GM20000 (cell line): ENCODE measurements at places on chromosomes 7 and 10.

- DNase-seq, result no peak
Observed at GRCh38 chr7:94908323-94909178, 1.2 kb downstream of the PPP1R9A start.

GRCh38 chr10:29372920-29373319, 84.0 kb downstream of the LYZL1 start:
- no peak for DNase-seq

DNA sequence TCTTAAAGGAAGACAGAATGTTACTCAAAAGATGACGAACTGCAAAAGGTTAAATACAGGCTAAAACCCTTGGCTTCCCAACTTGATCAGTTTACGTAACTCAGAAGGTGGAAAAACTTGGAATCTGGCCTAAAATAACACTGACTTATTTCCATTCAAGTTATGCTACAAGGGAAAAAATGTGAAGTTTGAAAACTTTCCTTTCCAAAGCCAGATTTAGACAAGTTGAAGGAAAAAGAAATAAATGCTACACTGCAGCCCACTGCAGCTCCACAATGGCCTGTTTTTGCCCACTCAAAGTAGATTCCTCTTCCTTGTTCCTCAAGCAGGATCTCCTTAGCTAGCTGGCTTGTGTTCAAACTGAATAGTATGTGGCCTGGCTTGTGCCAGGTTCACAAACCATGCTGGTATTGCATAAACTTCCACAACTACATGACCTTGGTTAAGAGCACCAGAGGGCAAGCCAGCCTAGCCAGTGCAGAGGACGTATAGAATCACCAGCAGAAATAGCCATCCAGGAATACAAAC, 166.2 kb downstream of the CPEB3 start:
- DNase-seq, result no peak

- no peak for DNase-seq
Observed at GRCh38 chr7:26865094-26865388, 651 bp upstream of the SKAP2 start.

DNA sequence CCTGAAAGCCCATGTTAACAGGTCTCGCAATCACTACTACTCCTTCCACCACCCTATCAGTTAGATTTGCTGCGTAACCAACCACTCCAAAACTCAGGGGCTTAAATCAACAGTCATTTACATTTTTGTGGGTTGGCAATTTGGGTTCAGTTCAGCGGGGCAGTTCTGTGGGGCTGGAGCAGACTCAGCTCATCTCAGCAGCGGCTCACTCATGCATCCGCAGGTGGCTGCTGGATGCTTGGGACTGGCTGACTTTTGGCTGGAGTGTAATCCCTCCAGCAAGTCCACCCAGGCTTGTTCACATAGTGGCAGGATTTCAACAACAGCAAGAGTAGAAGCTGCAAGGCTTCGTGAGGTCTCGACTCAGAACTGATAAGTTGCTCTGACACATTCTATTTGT, 79.2 kb downstream of the NEUROD6 start:
- DNase-seq, result no peak

- DNase-seq, result no peak
Observed at GRCh38 chr7:20395511-20395910, 64.8 kb downstream of the ITGB8 start.

- no peak for DNase-seq
Observed at GRCh38 chr7:78607099-78607498, 808.5 kb downstream of the PHTF2 start.

DNA sequence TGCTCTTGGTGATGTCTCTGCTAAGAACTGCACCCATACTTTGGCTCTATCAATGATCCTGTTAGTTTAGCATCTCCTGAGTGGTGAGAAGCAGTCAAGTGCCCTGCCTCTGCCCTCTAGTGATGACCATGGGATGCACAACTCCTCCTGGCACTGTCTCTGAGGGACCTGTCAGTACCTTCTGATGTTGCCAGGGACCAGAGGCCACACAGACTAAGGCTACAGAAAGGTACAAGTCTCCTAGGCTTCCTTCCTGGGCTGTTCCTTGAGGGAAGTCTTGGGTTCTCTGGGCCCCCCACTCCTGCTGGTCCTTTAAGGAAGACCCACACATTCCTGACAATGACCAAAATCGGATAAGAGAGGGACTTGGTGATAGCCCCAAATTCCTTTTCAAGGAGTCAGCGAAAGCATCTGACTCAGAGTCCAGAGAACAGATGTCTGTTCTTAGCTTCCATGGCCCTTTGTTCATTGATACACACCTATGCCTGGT, 15.3 kb downstream of the NKX2-3 start:
- peak; percentile 57 for DNase-seq

DNA sequence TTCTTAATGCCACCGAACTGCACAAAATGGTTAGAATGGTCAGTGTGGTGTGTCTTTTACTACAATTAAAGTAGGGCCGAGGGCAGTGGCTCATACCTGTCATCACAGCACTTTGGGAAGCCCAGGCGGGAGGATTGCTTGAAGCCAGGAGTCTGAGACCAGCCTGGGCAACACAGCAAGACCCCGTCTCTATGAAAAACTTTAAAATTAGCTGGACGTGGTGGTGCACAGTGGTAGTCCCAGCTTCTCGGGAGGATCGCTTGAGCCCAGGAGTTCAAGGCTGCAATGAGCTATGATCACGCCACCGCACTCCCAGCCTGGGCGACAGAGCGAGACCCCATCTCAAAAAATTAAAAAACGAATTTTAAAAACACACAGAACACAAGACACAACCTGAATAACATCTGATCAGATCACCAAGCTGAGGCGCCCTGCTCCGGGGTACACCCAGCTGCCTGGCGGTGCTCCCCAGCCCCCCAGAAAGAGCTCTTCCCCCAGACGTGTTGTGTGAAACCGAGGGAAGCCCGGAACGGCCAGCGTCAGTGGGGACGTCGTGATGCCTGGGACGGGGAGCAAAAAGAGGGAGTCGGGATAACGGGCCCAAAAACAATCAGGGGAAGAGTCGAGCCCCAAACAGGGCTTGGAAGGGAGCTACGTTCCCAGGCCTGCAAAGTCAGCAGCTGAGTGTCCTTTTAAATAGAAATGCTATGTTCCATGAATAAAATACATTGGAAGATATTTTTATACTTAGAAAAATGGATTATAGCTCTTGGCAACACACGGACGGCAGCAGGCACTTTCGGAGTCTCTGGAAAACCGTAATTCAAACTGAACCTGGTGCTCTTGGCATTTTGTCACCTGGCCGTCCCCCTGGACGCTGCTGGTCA, 80.7 kb upstream of the PDGFA start:
- DNase-seq, result no peak

- no peak for DNase-seq
Observed at GRCh38 chr7:30660331-30661255, 21.7 kb downstream of the CRHR2 start.

DNA sequence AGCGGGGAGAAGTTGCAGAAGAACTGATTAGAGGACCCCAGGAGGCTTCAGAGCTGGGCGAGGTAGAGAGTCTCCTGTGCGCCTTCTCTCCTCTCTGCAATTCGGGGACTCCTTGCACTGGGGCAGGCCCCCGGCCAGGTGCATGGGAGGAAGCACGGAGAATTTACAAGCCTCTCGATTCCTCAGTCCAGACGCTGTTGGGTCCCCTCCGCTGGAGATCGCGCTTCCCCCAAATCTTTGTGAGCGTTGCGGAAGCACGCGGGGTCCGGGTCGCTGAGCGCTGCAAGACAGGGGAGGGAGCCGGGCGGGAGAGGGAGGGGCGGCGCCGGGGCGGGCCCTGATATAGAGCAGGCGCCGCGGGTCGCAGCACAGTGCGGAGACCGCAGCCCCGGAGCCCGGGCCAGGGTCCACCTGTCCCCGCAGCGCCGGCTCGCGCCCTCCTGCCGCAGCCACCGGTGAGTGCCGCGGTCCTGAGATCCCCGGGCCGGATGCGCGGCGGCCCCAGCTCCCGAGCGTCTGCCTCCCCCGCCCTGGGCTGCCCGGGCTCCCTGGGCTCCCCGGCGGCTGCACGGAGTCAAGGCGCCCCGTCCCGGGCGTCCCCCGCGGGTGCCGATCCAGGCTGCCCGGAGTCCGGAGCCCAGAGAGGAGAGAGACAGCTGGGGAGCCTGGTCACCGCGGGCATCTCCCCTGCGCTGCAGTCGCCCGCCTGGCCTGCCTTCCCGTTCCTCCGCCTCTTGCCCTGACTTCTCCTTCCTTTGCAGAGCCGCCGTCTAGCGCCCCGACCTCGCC, at the start of gene PLAU:
Gene PLAU, plus strand, starts transcription at position 369 of the 789 bp plus-strand sequence. CDS start 424 bp downstream, outside the sequence.
- DNase-seq, result peak; percentile 70

GRCh38 chr7:152862006-152862405, 102.5 kb downstream of the ACTR3B start:
- DNase-seq, result no peak

DNA sequence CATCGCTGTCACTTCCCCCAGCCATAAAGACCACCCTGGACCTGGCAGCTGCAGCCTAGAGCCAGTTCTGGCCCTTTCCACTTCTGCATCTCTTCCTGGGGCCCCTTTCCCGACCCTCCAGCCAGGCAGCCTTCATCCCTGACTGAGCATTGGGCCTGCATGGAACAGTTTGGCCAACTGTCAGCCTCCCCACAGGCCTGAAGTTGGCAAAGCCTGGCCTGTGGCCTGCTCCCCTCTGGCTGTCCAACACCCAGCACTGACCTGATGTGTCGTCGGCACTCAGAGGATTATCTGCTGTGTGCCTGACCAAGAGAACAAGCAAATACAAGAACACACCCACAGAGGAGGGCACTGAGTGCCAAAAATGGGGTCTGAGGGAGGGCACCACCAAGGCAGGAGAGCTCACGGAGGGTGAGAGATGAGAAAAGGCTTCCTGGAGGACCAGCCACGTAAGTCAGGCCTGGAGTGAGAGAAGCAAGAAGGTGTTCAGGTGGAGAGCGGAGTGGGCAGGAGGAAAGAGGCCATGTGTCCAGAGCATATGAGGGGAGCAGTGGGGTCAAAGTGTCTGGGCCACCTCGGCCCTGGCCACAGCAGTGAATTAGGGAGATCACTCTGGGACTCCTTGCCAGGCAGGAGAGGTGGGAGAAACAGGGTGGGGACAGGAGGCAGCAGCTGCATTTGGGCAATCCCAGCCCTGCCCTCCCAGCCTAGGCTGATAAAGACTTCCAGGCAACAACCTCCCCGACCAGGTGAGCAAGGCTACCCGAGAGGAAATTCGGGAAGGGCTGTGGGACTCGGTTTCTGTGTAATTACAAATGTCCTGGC, 4.5 kb downstream of the GPRIN2 start:
- DNase-seq, result no peak

DNA sequence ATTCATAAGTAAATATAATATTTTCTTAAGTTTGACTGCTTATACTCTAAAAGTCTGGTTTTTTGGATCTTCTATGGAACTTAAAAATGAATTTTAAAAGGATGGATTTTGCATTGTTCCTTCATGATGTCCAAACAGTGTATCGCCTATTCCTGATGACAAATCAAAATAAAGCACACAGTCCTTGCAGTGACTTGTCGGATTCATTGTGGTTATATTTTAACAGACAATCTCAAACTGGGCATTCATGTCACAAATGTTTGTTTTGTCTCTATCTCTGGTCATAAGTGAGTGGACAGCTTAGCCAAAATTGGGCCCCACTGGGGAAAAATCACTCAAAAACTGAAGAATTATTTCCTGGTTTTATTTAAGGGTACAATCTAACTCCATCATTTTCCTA, 74.8 kb downstream of the LMBR1 start:
- DNase-seq, result no peak

DNA sequence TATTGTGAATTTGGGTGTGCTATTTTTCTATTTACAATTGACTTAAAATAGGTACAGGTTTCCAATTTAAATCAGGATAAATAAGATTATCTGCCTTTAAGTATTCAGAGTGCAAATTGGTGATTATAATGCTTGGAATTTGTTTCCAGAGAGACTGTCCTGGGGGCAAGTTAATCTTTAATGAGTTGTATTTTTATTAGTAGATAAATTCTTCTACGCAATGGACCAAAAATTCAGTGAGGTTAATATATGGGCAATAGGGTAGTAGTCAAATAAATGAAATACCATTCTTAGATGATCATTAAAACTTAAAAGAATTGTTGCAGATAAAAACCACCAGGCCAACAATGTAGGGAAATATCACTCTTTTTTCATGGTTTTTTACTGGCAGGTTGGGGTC, 3.4 kb downstream of the BICC1 start:
- no peak for DNase-seq

- no peak for DNase-seq
Observed at GRCh38 chr7:41917-42565, 150.3 kb upstream of the FAM20C start.

DNA sequence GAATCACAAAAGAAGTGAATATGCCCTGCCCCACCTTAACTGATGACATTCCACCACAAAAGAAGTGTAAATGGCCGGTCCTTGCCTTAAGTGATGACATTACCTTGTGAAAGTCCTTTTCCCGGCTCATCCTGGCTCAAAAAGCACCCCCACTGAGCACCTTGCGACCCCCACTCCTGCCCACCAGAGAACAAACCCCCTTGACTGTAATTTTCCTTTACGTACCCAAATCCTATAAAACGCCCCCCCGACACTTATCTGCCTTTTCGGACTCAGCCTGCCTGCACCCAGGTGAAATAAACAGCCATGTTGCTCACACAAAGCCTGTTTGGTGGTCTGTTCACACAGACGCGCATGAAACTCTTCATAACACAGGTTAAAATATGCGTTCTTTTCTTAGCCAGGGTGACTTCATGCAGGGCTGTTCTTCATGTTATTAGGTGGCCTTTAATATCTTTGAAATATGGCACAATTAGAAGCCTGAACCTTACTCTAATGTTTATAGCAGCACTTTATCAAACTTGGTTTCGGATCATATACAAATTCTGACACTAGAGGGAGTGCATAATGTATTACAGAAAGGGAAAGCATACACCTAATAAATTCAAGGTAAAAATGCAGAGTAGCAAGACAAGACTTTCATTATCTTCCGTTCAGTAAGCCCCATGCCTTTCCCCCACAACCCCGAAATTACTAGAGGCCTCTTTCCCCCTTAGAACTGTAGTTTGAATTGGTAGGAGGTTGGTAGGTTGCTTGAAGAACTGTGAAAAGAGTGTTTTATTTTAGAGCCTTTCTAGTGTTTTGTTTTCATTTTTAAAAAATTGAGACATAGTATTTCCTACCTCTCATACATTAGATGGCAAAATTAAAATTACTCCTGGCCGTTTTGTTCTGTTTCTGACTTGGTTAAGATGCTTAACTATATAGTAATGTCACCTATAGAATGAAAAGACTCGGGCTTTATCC, 117.9 kb downstream of the NPY start:
- peak; percentile 36 for DNase-seq

DNA sequence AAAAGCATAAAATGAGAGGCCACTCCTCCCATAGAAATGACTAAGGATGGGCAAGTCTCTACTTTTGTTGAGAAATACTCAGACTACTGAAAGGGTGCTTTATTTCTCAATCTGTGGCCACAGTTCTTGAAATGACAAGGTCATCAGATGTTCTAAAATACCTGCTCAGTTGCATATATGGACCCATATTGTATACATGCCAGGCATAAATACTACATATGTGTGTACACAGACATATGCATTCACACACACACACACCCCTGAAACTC, 691.5 kb upstream of the SORCS1 start:
- DNase-seq, result no peak

DNA sequence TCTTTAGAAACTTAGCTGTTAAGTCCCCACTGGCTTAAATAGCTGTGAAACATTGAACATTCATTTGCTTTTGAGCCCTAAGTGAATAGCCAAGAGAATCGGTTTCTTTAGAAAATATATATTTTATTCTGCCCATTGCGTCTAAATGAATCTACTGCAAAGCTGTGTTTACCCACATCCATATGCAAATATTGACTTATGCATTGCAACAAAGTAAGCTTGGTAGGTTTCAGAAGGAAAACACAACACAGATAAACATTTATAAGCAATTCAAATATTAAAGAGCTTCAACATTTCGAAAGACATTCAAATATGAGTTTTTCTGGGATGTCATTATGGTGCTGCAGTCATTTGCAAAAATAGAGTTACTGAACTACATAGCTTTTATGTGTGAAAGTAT, 257.3 kb downstream of the SH2D4B start:
- DNase-seq, result no peak
